EH (cell line): ENCODE measurements at places on chromosomes 2 and 18.

GRCh38 chr2:172931918-172932520 lies 143.6 kb upstream of the MAP3K20 start:
- DNase-seq: peak; percentile 72

- no peak for DNase-seq
These were observed 694.1 kb downstream of the PLCL1 start for GRCh38 chr2:198498516-198498915.

- no peak for DNase-seq
These were observed 991.9 kb upstream of the CHAC2 start for GRCh38 chr2:52775674-52776073.

DNA sequence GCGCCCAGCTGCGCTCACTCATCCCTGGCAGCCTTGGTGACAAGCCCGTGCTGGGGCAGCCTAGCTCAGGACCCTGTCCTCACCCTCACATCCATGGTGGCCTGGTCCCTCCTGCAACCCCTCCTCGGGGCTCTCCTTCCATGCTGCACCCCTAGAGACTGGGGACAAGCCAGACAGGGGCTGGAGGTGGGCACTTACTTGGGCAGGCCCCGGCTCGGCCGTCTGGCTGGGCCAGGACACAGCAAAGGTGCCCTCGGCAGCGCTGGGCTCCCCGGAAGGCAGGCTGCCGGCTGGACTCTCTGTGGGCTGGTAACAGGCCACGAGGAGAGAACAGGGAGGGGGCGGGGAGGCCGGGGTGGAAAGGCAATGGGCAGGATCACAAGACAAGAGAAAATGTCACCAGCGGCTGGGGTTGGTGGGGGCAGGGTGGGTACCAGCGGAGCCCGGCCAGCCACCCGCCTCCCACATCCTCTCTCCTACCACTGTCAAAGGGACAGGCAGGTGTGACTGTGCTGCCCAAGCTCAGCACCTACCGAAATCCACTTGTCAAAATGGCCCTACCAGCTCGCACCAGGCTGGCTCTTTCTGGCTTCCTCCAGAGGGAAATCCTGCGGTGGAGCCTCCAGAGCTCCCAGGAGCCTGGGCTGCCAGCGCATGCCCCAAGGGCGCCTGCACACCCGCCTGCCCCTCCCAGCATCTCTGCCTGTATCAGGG lies 54.7 kb downstream of the BIN1 start:
- DNase-seq: no peak

GRCh38 chr2:170396799-170397459 lies 219.0 kb downstream of the MYO3B start:
- peak; percentile 8 for DNase-seq

DNA sequence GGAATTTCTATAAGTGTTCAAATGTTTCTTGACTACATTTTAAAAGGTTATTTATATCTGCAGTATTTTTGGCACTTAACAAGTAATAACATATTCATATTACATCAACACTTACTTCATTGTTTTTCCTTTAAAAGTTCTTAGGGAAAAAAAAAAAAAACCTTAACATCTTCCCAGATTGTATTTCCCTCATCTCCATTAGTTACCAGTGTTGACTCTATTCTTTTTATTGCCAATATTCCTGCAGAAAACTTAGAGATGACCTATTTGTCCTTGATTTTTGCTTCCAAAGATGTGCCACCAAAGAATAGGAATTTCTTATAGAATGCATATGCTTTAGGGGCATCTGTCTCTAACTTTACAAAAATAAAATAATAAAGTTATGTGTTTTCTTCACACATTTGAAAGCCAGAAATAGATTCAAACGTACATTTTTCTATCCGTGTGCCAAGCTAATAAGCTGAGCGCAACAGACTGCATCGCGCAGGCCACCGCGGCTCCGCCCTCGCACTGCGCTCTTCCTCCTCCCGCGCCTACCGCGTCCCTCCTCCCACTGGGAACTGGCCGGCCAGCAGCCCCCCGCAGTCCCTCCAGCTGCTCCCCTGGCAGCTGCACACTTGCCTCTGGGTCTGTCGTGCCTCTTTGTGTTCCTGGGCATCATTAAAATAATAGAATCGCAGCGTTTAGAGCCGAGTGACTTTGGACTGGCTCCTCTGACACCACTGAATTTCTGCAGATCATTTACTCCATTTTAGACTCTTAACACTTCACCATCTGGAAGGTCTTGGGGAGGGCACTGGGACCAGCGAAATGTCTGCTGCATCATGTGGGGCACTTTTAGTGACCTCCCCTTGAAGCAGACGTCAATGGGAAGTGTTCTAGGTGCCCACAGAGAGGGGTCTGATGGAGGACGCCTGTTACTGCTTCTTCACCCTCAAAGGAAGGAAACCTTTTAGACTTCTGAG lies 21.2 kb upstream of the NAB1 start:
- peak; percentile 41 for DNase-seq

GRCh38 chr18:987325-988186 lies 82.9 kb downstream of the ADCYAP1 start:
- DNase-seq: peak; percentile 63
